Pulmonary artery endothelial cell (primary cell): ENCODE measurements at places on chromosomes 1 and 21. TPM values are rescaled to one million over a fixed set of nuclear protein-coding genes. Genes with fewer than 3 reads are reported as not detected.
A peak's percentile ranks its signal among the peaks of the same experiment; 100 is the strongest.

The RGS16 gene
- total RNA-seq, result under 0.01 TPM in 1 of 2 replicates, not detected in the other

DNA sequence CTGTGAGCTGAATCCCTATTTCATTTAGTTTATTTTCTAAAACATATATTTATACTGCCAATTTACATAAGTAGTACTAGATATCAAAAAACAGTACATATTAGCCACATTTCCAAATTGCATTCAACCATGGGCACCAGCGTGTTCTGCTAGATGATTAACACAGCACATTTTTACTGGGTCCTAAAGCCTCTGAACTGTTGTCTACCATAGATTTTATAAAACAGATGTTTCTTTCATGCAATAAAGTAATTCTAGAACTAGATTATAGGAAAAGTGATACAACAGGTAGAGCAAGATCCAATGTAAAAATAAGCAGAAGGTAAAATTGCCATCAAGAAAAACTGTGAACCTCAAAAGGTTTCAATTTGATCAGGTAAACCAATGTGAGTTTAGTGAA lies 108.6 kb downstream of the FAF1 start:
- no peak for DNase-seq

- DNase-seq, result no peak
Observed at GRCh38 chr1:196546272-196547111, 61.7 kb downstream of the KCNT2 start.

The LCE1E gene
- not detected in 2 replicates for total RNA-seq

- DNase-seq, result no peak
Observed at GRCh38 chr1:222749927-222750326, 12.9 kb downstream of the FAM177B start.

DNA sequence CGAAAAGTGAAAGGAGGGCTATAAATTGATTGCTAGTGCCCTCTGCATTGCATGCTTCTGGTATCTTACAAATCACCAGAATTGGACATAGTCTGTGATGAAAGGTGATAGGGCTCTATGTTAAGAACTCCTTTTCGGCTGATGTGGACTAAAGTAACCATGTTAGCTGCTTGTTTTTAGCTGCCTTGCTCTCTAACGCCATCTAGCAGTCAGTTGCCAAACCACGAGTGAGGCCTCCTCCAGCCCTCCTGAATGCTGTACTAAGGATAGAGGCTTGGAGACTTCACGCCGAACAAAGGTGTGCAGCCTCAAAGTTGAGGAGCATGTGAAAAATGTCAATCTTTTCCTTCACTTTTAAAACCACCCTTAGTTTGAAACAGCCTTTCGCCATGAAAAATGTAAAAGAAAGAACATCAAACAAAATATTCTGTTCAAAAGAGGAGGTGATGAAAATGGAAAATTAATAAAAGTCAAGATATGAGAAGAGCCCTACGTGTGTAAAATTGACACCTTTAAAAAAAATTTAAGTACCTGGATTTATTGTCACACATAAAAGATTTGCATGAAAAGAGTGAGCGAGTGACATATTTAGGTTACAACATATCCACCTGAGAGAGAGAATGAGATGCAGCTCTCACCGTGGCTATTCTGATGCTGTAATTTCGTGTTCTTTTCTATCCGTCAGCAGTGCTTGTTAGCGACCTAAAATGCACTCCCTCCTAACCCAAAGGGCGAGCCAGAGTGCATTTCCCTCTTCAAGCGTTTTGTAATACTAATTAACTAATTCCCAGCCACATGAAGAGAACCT lies 8.1 kb downstream of the LRRC53 start:
- no peak for DNase-seq

The FCAMR gene
- not detected in 2 replicates for total RNA-seq

GRCh38 chr1:235597867-235598553 lies 51.6 kb downstream of the GNG4 start:
- DNase-seq, result no peak

- peak; percentile 15 for DNase-seq
Observed at GRCh38 chr1:203368624-203369451, 17.9 kb upstream of the FMOD start.

DNA sequence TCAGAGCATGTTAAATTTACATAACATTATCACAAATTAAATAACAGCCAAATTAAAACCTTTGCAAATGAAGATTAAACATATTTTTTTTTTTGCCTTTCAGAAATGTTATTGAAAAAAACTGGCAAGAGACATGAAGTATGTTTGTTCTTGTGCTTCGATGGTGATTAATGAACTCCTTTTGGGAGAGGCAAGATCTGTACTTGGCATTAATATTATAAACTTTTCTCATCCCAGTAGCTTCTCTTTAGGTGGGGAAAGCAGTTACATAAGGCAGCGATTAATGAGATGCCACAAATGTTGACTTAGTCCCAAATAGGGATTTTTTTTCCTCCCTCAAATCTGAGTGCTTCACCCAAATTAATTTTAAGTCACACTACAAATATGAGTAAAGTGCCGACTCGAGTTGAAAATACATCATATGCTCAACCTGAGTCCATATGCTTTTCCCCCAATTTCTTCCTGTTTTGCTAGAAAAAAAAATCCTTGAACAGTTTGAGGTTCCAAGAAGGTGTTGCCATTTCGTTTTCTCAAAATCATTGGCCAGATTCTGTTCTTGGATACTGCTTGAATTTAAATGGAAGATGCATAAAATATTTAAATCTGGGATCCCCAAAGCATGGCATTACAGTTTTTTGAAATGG lies 294.5 kb downstream of the VAV3 start:
- DNase-seq, result no peak

- no peak for DNase-seq
Observed at GRCh38 chr1:111164151-111164550, 24.1 kb downstream of the CEPT1 start.

- DNase-seq, result peak; percentile 92
Observed at GRCh38 chr21:35925497-35925896, 134.8 kb downstream of the SETD4 start.

DNA sequence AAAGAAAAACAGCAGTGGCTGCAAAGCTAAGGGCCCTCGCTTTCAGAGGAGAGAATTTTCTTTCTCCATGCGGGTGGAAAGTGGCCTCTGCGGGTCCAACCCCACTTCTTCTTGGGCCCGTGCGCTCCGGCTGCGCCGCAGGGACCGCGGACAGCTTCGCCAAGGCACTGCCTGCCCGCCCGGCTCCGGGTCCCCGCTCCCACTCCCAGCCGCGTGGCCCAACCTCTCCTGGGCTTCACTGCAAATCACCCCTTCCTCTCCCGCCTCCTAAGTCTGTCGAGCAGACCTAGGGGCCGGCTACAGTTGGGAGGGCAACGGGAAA lies 1.0 kb upstream of the RUNX3 start:
- no peak for DNase-seq

- no peak for DNase-seq
Observed at GRCh38 chr21:45322231-45322959, 34.7 kb upstream of the POFUT2 start.

- DNase-seq, result no peak
Observed at GRCh38 chr1:56249234-56249633, 330.1 kb downstream of the PLPP3 start.
